D721Med (cell line): ENCODE measurements at places on chromosomes 12 and 14.

DNA sequence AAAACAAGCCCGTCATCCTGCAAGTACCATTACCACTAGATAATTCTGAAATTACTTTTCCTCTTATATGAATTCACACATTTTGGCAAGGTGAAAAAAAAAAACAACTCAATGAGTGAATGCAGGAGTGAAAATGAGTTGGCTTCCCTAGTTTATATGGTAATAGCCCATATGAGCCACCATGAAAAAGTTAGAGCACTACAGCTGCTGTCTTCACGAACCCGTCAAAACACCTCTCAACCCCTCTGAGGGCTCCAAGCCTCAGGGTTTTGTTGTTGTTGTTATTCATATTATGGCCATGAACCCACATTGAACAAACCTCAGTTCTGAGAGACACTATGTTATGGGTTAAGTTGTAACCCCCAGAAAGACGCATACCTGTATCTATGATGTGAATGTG is 289.9 kb upstream of the CAND1 start:
- DNase-seq: no peak

- DNase-seq: no peak
Measured at GRCh38 chr12:12527820-12528296, 34.8 kb downstream of the DUSP16 start.

DNA sequence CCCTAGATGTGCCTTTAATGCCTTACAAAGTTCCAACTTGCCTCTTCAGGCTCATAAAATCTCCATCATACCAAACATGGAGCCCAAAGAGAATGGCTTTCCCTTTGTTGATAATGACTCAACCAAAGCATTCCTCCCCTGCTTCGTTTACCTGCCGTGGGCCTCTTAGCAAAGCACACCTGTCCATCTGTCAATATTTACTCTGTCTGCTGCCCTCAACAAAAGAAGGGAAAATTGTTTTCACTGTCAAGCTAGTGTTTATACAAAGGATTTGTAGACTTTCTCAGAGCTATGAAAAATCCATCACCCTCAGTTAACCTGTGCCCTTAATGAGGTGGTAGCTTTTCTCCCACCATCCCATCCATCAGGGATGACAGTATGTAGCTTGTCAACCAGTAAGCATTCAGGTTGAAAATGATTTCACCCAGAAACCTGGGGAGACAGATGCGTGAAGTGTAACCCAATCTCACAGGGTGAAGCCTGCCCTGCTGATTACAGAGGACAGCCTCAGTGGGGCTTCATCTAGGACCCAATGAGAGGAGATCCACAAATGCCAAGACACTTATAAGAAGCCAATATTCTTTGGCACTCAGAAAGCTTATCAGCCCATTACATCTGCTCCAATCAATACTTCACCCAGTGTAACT is 278.1 kb downstream of the NUAK1 start:
- DNase-seq: no peak

DNA sequence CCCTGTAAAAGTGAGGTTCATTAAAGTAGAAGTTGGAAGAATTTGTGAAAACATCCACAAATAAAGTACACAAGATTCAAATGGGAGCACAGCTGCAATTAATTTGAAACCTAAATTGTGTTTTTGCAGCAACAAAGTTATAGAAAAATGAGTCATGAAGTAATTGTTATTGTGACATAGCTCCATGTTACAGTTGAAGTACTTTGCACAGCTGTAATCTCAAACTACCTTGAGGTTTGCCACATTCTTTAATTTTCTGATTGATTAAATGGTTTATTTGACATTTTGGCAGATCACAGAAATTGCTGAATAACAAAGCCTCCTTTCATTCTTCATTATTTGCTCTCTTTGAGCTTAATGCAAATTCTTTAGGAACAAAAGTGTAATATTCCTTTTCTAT is 111.3 kb downstream of the RMST start:
- DNase-seq: no peak

GRCh38 chr12:127052511-127053232 is 1214.3 kb upstream of the TMEM132C start:
- no peak for DNase-seq

GRCh38 chr12:130973906-130974305 is 20.2 kb downstream of the ADGRD1 start:
- no peak for DNase-seq

DNA sequence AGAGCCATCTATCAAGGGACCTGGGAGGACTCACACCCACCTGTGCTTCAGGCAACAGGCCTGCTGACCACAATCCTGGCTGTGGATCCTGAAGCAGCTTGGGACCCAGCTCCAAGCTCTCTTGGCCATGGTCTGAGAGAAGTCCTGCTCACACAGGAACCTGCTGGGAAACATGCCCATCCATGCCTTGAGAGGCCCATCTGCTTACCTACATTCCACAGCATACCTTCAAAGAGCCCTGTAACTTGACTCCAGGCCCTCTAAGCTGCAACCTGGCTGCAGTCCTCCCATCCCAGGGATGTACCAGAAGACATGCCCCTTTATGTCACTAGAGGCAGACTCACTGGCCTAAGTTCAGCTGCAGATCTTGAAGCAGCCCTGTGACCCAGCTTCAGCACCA is 61.7 kb upstream of the AMIGO2 start:
- no peak for DNase-seq

DNA sequence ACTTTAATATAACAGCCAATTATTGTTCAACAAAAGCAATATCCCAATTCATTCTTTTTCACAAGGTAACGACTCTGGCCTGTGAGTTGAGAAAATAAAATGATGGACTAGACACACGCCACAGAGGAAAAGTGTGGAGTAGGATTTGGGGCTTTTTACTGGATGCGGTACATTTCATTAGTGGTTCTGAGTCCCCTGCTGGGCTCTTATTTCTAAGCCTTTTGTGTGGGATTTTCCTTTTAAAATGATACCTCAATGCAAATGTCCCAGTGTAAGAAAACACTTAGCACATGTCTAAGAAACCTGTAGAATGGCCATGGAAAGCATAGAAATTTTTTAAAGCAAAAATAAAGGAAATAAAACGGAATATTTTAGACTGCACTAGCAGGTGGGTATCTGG is 73.4 kb downstream of the C12orf42 start:
- no peak for DNase-seq

GRCh38 chr14:59295951-59296350 is 107.5 kb downstream of the DAAM1 start:
- DNase-seq: no peak
